Stimulated activated CD4-positive, alpha-beta T cell treated with anti-CD3 and anti-CD28 coated beads, Interleukin-15, amount 100 ng/mL, for 1 hour (primary cell): ENCODE measurements at places on chromosomes 13 and 19.

GRCh38 chr13:95368998-95369397, 67.7 kb upstream of the ABCC4 start:
- no peak for DNase-seq

- DNase-seq: no peak
These were observed 21.7 kb downstream of the IFT88 start for GRCh38 chr13:20588529-20589110.

DNA sequence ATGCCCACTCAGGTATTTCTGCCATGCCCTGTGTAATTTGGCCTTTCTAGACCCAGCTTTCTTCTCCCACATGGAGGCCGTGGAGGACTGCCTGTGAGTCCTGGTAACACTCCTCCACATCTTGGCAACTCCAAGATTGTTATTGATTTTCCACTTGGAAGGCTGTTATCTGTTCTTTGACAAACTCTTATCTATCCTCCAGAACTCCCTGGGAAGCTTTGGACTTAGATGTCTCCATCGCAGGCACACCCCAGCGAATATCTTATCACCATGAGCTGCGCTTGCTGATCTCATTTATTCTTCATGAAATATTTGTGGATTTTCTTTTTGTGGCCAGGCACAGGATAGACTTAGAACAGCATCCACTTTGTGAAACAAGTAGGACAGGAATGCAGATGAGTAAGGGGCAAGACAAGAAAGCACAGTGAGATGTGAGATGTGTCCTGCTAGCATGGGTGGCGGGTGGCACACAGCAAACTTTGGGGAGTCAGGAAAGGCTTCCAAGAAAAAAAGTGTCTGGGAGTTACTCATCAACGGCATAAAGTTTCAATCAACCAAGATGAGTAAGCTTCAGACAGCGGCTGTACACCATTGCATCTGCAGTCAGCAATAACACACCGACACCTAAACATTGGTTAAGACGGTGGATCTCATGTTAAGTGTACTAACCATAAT, 84.5 kb upstream of the IRS2 start:
- no peak for DNase-seq

GRCh38 chr13:42007844-42008243, 40.6 kb upstream of the DGKH start:
- DNase-seq: no peak

- no peak for DNase-seq
These were observed 64.6 kb upstream of the C1QTNF9 start for GRCh38 chr13:24244802-24245201.

DNA sequence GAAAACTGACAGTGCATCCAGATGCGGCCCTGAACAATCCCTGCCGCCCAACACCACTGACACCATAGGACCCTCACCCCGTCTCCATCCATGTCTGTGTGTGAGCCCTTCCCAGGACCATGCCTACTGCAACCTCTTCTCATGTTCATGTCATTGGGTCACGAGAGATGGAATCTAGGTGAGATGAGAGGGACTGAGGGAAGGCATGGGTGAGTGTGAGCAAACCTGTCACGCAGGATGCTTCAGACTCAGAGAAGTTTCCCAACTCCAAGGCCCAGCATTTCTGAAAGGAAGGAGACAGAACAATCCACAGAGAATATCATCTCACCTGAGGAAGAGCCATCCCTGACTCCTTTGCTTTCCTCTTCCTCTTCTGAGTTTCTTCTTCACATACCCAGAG, 5.7 kb downstream of the ZNF888 start:
- DNase-seq: no peak

DNA sequence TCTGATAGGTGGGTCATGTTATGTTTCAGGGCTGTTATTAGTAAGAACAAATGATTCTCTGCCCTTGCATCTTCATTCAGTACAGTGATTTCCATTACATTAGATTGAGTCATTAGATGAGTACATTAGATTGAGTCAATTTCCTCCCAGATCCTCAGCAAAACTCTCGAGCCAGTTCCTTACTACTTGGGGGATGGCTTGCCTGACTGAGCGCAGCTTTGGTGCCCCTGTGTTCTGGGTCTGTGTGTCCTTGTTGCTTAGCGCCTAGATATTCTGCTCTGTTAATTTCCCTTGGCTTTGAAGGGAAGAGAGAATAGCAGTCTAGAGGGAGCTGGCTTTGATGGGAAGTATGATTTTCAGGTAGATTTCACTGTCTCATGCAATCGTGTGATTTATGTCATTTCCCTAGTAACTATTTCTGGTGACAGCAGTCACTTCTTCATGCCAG, 19.1 kb upstream of the SCEL start:
- DNase-seq: no peak

DNA sequence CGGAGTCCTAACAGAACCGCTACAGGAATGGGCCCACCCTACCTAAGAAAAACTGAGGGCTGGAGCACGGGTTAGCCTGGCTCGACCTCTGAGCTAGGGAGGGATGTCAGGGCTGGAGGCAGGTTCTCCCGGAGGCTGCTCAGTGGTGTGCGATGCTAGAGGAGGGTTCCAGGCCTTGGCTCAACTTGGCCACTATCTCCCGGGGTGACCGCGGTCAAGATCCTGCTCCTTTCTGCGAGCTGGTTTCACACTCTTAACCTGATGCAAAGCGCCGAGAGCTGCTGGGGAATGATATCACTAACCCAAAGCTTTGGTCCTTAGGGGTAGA, 301 bp downstream of the POP4 start:
- DNase-seq: no peak

- DNase-seq: no peak
These were observed 34.6 kb upstream of the FARP1 start for GRCh38 chr13:98108341-98108740.
